ENCODE measurements at places on chromosomes 1 and 21.

DNA sequence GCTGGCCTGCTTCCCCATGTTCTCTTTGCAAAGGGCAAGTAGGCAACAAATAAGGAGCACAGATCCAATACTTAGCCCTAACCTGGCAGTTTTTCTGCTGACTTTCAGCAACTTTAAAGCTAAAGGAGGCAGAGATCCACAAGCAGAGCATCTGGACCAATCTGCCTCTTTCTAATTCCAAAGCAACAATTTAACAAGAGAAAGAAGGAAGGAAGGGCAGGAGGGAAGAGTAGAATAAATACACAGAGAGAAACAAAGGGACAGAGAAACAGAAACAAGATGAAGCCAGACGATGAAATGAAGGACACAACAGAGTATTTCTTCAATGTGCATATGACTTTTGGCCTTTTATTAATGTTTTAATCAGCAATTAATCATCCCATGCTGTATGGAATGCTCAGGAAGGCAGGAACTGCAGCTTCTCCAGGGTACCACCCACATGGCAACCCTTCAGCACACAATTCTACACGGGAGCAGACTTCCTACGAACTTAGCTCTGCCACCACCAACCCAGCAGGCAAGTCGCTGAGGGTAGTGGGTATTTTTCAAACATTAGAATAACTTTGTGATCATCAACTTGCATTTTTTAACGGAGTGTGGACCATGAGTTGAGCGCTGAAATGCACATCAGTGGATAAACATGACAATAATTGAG, 15.3 kb downstream of the CLCC1 start:
- no peak for DNase-seq

DNA sequence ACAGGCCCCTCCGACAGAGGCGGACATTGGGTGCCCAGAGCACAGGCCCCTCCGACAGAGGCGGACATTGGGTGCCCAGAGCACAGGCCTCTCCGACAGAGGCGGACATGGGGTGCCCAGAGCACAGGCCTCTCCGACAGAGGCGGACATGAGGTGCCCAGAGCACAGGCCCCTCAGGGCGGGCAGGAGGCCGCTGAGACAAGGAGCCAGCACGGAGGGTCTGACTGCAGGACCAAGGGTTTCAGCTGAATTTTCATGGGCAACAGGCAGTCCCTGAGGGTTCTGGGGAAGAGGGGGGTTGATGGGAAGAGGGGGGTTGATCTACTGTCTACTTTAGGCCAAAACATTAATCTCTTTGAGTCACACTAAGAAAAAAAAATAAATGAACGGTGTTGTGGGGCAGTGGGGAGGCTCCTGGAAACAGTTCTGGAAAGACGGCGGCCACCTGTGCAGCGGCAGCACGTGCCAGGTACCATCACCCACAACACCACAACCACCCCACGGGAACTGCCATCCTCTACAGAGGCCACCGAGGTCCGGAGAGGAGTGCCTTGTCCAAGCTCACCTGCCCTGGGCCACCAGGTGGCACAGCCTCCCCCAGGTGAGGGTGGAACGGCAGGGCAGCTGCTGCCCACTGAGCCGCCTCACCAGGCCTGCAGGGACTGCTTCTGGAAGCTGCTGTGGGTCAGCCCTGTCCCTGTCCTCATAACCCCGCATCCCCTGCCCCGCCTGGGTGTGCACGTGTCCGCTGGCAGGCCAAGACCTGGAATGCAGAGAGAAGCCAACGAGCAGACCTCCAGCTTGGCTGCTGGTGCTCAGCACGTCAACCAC, 20.5 kb downstream of the PRDM15 start:
- no peak for DNase-seq

DNA sequence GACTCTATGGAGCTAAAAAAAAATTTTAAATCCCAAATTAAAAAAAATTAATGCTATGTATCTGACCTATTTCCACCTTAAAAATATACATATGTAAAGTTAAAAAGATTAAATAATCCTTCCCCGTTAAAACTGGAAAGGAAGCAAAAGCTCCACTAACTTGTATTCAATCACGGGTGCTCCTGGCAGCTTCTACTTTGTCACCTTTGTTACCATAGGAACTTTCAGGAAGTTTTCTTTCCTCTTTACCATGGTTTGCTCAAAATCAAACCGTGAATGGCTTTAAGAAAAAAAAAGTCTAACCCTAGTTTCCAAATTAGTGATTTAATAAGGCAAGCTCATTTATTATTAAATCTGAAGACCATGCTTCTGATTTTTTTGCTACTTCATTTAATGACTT, 3.5 kb downstream of the GPATCH2 start:
- DNase-seq: no peak

GRCh38 chr1:160883581-160884513, 1.1 kb downstream of the ITLN1 start:
- no peak for DNase-seq

DNA sequence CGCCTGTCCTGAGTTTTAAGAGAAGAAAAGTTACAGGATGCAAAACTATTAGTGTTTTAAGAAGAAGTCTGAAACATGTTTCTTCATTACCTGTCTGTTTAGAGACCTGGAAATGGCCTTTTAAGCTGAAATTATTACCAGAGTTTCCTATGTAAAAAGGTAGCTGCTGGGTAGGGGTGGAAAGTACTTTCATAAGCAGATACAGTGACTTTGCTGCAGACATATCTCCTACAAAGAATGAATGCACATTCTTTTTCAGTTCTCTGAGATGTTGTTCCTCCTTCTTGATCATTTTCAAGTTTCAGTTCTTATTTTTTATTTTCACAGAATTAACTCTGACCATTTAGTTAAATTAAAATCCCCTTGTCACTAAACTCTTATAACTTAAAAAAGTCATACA, 1329.6 kb downstream of the KCNT2 start:
- no peak for DNase-seq

DNA sequence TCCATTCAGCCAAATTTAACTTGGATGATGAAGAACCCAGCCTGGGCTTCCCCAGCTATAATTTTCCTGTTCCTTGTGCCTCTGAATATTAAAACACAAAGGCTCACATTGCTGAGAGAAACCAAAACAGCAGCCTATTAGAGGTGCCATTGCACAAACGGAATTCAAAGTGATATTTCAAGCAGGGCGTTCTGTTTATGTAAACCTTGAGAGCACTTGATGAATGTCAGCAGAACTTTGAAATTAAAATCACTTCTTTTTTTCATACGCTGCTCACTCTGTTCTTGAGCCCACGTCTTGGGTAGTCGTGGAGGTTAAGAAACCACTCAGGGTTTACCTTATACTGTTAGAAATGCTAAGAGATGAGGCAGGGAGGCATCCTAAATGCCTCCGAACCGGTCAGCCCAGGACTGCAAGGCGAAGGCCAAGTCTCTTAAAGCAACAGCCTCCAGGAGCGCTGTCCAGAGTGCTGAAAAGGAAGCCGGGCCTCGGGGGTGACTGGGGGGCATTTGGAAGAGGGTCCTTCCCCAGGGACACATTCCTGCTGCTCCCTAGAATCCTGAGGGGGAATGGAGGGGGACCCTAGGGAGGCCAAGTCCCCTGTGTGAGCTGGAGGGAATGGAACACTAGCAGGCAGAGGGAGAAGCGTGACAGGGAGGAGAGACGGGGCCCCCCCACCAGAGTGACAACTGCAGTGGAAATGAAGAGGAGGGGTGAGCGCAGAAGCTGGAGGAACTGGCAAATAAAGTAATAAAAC, 154.8 kb upstream of the VAMP3 start:
- no peak for DNase-seq

- no peak for DNase-seq
These were observed 86.4 kb upstream of the IGSF21 start for GRCh38 chr1:18021242-18021641.

DNA sequence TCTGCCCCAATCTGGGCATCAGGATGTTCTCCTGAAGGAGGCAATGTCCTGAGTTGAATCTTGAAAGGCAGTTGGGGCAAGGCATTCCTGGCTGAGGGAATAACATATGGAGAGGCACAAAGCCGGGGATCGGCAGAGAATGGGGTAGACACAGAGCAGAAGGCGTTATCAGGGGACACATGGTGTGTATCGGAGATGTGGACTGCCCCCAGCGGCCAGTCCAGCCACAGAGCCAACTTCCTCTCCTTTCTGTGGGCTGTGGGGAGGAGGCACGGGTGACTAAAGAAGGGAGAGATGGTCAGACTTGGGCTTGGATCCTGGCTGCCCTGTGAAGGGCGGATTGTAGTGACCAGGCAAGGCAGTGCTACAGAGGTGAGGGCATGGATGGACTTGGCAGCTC, 32.1 kb downstream of the FOXD2 start:
- no peak for DNase-seq

DNA sequence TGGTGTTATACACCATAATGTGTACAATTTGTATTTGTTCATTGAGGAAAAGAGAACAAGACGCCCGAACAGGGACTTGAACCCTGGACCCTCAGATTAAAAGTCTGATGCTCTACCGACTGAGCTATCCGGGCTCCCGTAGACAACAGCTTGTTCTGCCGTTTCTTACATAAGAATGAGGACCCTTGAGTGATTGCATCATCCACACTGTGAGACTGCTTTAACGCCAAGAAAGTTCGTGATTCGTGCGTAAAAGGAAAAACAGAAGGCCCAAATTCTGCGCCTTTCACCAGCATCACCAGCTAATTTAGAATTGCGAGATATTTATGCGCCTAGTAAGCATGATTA, 9.3 kb upstream of the MDM4 start:
- no peak for DNase-seq

GRCh38 chr1:168989985-168990384, 116.5 kb upstream of the ATP1B1 start:
- no peak for DNase-seq

- DNase-seq: no peak
These were observed 142.5 kb downstream of the SYT2 start for GRCh38 chr1:202567738-202568137.

DNA sequence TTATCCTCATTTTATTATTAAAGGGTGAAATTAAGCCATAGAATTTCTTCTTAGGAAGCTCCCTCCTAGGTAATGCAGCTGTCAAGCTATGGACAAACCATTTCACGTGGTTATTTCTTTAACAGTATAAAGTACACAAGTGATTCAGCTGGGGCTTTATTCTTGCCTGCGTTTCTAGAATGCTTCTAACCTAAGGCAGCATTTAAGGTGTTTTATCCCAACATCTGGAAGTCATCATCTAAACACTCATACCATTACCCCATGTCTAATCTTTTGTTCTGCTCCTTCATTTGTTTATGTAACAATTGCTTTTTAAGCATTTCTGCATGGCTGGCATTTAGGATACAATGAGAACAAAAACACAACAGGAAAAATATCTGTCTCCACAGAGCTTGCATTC, 829.2 kb upstream of the ADAMTS5 start:
- DNase-seq: no peak

- no peak for DNase-seq
These were observed 18.4 kb upstream of the TSPAN2 start for GRCh38 chr1:115107516-115108260.

GRCh38 chr1:234963180-234963903, 165.3 kb downstream of the TOMM20 start:
- DNase-seq: peak; percentile 60

- DNase-seq: no peak
These were observed 44.8 kb upstream of the KAZN start for GRCh38 chr1:14553711-14554110.

DNA sequence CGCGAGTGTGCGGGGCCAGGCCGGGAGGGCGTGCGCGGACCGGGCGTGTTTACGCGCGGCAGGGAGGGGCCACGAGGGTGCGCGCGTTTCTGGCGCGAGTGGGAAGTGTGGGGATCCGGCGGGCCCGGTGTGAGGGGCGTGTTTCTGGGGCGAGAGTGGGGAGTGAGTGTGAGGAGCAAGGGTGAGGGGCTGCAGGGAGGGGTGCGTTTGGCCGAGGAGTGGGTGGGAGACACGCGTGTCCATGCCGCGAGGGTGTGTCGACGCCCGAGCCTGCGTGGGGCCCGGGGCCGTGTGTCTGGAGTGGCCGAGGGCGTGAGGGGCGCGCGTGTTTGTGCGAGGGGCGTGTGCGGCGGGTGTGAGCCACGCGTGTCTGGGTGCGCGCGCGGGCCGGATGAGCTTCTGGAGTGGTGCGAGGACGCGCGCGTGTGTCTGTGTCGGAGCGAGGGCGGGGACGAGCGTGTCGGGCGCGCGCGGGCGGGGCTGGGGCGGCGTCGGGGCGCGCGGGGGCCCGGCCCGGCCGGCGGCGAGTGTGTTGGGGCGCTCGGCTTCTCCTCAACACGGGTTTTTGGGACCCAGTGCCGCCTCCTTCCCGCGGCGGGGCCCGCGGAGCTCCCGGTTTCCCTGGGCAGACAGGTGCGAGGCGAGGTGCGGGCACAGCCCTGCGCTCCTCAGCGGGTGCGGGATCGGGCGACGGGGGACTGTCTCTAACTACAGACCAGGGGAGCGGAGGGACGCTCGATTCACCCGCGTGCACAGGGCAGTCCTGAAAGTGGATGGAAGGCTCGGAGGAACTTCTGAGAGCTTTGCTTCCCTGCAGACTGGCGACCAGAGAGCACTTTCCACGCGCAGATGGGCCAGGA, 65.8 kb upstream of the VAMP3 start:
- no peak for DNase-seq

DNA sequence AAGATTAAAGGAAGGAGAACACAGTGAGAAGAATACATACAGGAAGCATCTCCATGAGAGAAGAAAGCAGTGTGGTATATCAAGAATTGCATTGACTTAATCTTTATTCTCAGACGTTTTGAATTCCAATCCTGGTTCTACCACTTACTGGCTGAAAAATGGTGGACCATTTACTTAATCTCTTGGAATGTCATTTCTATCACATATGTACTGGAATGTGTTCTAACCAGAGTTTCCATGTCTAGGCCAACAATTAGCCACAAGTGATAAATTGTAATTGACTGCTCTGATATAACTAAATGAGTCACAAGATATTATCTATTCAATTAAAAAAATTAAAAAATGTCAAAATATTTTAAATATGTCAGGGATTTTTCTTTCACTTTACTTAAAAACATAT, 626.1 kb downstream of the PTPRC start:
- DNase-seq: no peak

DNA sequence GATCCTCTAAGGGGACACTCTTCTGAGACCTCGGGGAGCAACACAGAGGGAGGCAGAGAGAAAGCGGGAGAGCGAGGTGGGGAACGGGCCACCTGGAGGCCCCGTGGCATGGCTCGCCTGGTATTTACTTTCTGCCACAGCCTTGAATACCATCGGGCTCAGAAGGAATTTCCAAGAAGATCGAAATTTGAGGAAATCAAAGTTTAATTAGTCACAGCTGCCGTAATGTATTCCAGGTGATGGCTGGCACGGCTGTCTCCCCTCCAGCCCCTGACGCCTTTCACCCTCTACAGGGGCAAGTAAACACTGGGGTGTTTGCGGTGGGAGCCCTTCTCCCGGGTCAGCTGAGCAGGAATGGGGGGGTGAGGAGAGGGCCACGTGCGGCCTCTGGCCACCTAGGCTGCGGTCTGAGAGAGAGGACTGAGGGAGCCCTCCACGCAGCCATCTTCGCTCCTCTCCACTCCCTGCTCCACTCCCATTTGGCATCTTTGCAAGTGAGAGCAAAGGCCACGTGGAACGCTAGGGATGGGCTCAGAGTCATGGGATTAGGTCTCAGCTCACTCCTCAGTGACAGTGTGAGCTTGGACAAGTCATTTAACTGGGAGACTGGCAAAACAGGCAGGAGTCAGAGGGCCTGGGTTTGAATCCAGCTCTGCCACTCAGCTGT, 125.2 kb downstream of the SYF2 start:
- no peak for DNase-seq

Data from esophagus squamous epithelium (tissue), 5 donors.